CD4-positive, alpha-beta T cell treated with Interleukin-15 for 4 hours (primary cell): ENCODE measurements at places on chromosomes 1 and 21.

GRCh38 chr1:114033961-114034360 is 54.7 kb downstream of the OLFML3 start:
- DNase-seq = no peak

DNA sequence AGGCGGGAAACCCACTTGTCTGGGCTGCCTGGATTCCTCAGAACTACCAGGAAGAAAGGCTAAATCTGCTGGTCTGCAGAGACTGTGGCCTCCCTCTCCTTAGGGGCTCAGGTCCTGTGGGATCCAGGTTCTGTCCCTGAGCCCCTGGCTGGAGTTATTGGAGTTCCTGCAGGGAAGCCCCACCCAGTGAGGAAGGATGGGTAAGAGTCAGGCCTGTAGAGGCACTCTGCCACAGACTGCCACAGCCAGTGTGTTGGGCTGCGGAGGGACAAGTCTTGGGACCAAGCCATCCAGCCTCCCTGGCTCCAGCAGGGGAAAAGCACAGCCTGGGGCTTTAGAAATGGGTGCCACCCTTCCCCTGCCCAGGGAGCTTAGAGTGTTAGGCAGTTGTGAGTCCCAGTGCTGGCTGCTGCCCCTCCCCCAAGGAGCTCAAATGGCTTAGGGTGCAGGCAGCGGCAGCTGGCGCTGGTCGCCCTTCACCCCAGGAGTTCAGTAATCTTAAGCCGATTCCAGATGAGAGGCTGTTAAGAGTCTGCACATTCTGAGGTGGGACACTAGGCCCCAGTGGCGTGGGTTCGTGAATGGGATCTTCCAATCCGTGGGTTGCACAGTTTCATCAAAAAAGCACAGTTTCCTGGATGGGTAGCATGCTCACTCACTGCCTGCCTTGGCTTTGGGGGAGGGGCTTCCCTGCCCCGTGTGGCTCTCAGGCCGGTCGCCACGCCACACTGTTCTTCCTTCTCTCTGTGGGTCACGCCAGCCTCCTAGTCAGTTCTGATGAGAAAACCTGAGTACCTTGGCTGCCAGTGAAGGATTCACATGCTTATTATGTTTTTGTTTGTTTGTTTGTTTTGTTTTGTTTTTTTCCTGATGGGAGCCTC is 57.6 kb upstream of the FMO3 start:
- DNase-seq = no peak

- peak; percentile 63 for DNase-seq
Observed at GRCh38 chr1:110645821-110646735, 28.7 kb downstream of the KCNA3 start.

- no peak for DNase-seq
Observed at GRCh38 chr1:175413367-175413766, 220.8 kb upstream of the KIAA0040 start.

DNA sequence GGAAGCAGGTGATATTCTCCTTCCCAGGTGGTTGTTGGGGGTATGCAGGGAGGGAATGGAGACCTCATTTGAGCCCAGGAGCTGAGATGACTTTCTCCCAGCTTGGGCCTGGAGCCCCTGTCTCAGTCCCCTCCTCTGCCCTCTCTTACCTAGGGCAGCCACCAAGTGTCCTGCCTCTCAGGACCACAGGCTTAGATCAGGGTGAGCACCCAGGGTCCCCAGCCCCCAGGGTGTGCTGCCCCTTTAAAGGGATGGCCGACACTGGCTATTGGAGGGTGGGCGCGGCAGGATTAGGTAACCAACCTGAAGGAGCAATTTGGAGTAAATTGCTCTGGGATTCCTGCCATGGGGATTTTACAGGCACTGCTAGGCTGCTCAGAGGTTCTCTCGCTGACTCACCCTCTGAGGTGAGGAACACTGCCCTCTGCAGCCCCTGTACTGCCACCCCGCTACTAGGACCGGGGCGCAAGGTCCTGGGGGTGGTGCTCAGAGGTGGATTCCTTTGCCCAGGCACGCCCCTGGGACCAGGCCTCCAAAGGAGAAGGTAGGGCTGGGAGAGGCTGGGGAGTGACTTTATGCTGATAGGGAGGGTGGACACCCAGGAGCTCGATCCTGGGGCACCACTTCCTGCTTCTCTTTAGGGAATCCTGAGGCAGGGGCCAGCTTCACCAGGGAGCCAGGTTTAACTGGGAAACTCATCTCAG is 1.5 kb downstream of the RPS6KA1 start:
- DNase-seq = no peak

- DNase-seq = no peak
Observed at GRCh38 chr1:233111731-233112130, 161.3 kb downstream of the NTPCR start.

DNA sequence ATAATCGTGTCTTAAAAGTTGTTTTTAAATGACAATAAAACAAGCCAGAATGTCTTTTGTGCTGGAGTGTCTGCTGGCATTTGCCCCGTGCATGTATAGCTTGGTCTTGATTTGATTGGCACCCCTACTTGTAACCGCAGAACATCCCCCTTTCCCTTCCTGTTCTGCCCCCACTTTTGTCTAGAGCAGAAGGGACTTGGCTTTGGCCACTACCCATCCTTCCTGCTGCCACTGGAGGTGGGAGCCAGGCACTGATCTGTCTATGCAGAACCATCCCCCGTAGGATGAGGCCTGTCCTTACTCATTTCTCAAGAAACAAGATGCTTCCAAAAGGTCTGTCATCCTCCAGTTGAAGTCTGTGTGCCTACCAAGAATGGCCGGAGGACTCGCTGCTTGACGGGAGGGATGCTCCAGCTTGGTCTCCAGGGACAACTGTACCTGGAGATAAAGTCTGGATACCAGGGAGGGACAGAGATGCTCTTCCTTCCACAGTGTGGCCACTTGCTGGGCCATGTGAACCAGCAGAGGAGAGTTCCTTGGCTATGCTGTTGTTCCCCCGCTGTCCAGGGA is 1.1 kb upstream of the SLC27A3 start:
- DNase-seq = no peak

DNA sequence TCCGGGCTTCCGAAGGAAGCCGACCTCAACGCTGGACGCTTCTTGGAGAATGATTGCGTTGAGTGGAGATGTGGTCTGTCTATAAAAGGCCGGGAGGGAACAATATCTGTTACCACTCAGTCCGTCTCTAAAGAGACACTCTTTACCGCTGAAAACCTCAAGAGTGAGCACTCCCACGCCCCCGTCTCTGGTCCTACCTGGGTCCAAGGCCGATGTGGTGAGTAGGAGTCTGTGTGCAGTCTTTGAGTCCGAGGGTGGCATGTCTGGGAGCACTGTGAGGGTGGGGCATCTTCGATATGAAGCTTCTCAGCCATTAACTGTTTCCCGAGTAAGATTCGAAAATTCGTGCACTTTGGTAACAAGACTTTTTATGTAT is 576 bp downstream of the ZFP69 start:
- no peak for DNase-seq

- no peak for DNase-seq
Observed at GRCh38 chr1:232538224-232538942, 91.5 kb downstream of the SIPA1L2 start.

DNA sequence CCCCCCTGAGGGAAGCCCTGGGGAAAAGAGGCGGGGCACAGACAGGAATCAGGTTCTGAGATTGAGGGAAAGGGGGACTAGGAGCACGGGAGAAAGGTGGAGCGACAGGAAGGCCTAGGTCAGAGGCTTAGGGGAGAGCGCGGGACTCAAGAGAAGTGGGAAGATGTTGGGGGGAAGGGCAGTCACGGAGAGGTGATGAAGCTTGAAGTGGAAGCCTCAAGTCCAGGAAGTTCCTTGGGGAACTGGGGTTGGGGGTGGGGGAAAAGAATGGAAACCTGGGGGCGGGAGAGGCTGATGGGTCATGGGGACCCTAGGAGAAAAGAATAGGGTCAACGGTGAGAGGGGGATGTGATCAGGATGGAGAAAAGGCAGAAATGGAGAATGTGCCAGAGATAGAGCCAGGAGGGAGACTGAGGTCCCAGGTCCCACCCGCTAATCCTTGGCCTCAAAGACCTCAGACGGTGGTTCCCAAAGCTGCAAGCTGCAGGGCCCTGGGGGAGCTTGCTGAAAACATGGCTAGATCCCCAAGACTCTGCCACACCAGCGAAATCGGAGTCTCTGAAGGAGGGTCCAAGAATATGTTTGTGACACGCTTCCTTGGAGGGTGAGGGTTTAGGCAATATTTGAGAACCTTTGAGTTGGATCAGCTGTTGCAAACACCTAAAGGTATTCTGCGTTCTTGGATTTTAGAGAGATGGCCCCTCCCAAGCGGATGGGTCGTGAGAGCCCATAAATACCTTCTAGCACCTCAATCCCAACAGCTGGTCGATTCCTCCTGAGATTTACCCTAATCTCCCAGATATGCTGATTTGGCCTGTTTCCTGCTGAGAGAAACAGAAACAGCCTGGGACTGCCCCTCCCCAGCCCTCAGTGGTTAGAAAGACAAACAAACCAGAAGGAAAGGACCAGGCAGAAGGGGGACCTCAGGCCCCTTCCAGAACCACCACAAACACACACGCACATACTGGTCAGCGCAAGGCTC is 3.6 kb downstream of the C1orf232 start:
- DNase-seq = no peak

- DNase-seq = no peak
Observed at GRCh38 chr1:64687725-64688327, 57.0 kb upstream of the RAVER2 start.

DNA sequence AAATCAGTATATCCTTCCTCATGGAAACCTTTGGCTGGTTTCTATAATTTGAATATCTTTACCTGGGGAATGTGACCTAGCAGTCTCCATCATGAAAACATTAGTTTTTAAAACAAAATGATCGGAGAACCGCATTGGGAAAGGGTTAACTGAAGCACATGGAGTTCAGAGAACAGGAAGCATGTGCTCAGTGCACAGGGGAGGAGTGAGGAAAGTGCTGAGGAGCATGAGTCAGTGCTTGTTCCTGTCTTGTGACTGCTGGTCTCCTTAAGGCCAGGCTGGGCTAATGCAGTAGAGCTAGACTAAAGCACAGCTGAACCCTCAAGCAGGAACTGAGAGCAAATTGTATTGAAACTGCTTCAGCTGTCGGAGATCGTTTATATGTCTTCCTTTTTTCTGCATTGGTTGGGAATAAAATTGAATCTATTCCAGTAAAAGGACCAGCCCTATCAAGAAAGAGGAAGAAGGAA is 5.8 kb downstream of the IFI16 start:
- DNase-seq = peak; percentile 83

GRCh38 chr1:218847089-218847768 is 326.4 kb upstream of the LYPLAL1 start:
- no peak for DNase-seq

- no peak for DNase-seq
Observed at GRCh38 chr1:52676249-52676903, 21.8 kb downstream of the COA7 start.

DNA sequence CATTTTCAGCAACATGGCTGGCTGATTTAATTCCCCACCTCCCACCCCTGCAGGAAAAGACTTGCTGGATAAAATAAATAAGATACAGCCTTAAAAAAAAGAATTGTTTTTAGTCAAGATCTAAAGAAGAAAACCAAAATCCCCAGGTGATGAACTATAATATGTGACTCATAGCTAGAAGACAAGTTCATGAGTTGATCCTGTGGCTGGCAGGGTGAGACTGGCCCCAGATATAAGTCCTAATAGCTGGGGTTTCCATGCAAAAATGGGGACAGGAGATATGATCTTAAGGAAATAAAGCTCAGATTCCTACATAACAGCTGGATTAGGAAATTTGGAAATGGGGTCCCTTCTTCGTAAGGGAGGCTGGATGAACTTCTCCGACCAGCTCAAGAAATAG is 21.9 kb upstream of the RGSL1 start:
- no peak for DNase-seq

DNA sequence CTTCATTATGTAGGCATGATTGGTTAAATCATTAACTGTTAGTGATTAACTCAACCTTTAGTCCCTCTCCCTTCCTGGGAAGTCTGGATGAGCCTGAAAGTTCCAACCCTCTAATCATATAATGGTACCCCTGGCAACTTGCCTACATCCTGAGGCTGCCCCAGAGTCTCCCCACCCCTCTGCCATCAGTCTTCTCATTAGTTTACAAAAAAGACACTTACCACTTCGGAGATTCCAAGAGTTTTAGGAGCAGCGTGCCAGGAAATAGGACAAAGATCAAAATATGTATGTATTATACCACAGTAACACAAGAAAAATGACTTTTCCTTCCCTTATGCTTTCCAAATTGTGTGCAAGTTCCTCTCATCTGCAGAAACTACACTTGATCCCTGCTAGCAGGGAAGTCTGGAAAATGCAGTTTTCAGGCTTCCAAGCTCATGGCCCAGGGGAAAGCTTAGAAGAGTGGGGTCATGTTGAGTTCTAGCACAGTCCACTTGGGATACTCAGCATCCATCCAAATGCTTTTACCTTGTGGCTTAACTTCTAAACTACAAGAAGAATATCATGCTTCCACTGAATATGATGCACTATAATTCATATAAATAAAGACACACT is 64.6 kb upstream of the PPIH start:
- DNase-seq = no peak

DNA sequence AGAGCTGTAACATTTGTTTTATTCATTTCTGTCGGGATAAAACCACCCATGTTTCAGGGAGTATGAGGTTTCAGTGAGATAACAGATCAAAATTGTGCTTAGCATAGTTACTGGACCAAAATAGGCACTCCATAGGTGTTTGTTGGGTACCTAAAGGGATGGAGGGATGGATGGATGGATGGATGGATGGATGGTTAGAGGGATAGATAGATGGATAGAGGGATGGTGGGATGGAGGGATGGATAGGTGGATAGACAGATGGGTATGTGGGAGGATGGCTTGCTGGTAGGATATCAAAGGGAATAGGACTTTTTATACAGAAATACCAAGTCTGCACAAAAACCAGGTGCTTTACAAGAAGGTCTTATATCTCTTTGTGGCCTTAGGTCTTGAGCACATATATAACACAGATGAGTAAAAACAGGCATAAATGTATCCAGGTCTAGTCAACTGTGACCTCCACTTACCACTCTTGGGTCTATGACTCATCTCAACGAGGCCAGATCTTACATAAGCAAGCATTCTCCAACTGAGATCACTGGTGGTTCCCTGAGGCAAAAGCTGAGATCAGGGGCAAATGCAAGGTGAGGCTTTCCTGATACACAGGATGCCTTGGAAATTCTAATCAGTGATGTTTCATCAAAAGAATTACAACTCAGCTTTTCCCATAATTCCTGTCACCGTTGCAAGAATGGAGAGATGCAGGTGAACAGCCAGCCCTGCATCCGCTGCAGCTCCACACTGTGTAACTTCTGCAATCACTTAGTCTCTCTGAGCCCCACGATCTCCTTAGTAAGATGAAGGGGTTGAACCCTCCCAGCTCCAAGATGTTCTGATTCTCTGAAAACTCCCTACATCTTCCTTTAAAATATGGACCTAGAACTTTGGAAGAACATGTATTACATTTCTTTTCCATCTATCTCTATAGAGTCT is 32.0 kb downstream of the PTAFR start:
- no peak for DNase-seq
